ENCODE measurements at places on chromosomes 6 and 20.

- no peaks in the 10 kb centered on the region for H3K27me3 ChIP-seq
- no peaks in the 10 kb centered on the region for H3K4me1 ChIP-seq
- no peak within 1 kb of the TSS for H3K27ac ChIP-seq
- no peaks in the 10 kb centered on the region for H3K36me3 ChIP-seq
- DNase-seq = peak; percentile 68
Measured at GRCh38 chr6:86937219-86938079, at the start of gene HTR1E. Gene HTR1E, plus strand, starts transcription at chr6:86937528. Its CDS starts 77,807 bp downstream, at chr6:87015335.

GRCh38 chr6:34316431-34317171, 67.8 kb upstream of the SMIM29 start:
- DNase-seq = no peak
- no peak overlapping the region for H3K27ac ChIP-seq
- no peaks in the 10 kb centered on the region for H3K27me3 ChIP-seq
- no peak overlapping the region for H3K4me3 ChIP-seq
- H3K36me3 ChIP-seq = no peaks in the 10 kb centered on the region

GRCh38 chr6:85482206-85482904, 32.5 kb downstream of the NT5E start:
- no peak for DNase-seq
- H3K4me3 ChIP-seq = no peak overlapping the region
- no peaks in the 10 kb centered on the region for H3K36me3 ChIP-seq
- no peaks in the 10 kb centered on the region for H3K4me1 ChIP-seq
- H3K27me3 ChIP-seq = no peaks in the 10 kb centered on the region
- peak overlapping the region; percentile 11 for H3K27ac ChIP-seq

GRCh38 chr6:7697432-7697819, 28.5 kb upstream of the BMP6 start:
- H3K4me3 ChIP-seq = no peak overlapping the region
- H3K36me3 ChIP-seq = no peaks in the 10 kb centered on the region
- no peak for DNase-seq
- H3K27ac ChIP-seq = no peak overlapping the region
- no peaks in the 10 kb centered on the region for H3K27me3 ChIP-seq

GRCh38 chr6:37809197-37809543, 10.4 kb upstream of the ZFAND3 start:
- no peaks in the 10 kb centered on the region for H3K36me3 ChIP-seq
- DNase-seq = peak; percentile 44
- peaks cover 3% of the 10 kb centered on the region for H3K4me1 ChIP-seq
- no peak overlapping the region for H3K4me3 ChIP-seq
- H3K27ac ChIP-seq = no peak overlapping the region

GRCh38 chr20:59526242-59527225, 77.8 kb upstream of the PHACTR3 start:
- H3K27me3 ChIP-seq = no peaks in the 10 kb centered on the region
- no peak overlapping the region for H3K27ac ChIP-seq
- no peak for DNase-seq
- H3K4me3 ChIP-seq = no peak overlapping the region
- no peaks in the 10 kb centered on the region for H3K36me3 ChIP-seq

- H3K27ac ChIP-seq = no peak overlapping the region
- H3K27me3 ChIP-seq = no peaks in the 10 kb centered on the region
- no peaks in the 10 kb centered on the region for H3K36me3 ChIP-seq
- DNase-seq = no peak
Measured at GRCh38 chr6:79862711-79863110, 84.6 kb downstream of the ELOVL4 start.

DNA sequence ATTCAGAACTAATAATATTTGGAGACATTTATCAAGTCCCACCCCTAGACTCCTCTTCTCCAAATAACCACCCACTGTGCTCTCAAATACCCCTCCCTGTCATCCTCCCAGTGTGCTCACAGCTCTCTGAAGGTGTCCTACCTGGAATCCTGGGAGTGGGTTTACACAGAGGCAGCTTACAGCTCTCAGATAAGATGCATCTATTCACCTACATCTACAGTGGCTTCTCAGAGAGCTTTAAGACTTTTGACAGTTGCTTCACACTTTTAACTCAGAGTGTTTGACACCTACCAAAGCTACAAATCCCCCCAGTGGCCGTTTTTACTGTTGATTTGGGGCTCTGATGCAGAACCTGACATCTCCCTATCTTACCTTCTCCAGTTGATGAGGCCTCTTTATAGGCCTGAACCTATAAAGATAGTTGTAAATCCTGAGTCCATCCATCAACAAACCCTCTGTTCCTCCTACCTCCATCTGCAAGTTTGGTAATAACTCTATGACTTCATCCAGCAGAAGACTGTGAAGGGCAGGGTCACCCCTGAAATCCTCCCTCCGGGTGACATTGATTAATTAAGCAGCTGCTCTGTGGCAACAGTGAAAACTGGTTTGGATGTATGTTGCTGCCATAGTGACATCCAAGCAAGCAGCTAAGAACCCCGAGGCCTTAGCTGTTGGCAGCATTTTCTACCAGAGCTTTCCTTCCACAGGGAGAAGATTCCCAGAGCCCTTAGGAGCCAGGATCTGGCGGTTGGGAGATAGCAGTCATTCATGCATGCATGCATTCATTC, 226.1 kb upstream of the RREB1 start:
- no peak overlapping the region for H3K4me3 ChIP-seq
- no peak for DNase-seq
- peaks cover under 1% of the 10 kb centered on the region for H3K4me1 ChIP-seq
- no peaks in the 10 kb centered on the region for H3K36me3 ChIP-seq

DNA sequence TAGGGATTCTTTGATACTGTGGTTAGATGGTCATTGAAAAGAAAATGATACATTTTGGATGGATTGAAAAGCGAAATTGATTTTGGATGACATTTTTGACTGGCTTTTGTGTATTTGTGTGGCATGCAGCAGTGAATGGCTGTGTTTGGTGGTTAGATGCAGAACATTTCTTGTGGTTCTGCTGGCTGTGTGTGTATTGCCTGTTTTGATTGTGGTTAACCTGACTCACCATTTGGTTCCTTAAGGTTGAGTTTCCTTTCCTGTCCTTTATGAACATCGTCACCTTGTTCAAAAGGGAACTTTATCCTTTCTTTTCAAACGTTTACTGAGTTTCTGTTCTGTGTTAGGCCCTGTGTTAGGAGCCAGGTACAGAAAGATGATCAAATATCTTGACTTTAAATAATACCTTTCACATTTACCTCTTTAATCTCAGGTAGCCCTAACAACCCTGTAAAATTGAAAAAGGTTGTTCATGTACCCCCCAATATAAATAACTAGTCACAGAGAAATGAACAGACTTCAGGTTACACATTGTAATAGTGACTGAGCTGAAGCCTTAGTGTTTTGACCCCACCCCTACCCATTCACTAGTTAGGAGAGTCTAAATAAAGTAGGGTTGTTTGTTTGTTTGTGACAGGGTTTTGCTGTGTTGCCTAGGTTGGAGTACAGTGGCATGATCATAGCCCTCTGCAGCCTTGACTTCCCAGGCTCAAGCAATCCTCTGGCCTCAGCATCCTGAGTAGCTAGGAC, 23.8 kb downstream of the ANKS1A start:
- no peaks in the 10 kb centered on the region for H3K36me3 ChIP-seq
- no peak overlapping the region for H3K4me3 ChIP-seq
- H3K27ac ChIP-seq = no peak overlapping the region
- no peak for DNase-seq

DNA sequence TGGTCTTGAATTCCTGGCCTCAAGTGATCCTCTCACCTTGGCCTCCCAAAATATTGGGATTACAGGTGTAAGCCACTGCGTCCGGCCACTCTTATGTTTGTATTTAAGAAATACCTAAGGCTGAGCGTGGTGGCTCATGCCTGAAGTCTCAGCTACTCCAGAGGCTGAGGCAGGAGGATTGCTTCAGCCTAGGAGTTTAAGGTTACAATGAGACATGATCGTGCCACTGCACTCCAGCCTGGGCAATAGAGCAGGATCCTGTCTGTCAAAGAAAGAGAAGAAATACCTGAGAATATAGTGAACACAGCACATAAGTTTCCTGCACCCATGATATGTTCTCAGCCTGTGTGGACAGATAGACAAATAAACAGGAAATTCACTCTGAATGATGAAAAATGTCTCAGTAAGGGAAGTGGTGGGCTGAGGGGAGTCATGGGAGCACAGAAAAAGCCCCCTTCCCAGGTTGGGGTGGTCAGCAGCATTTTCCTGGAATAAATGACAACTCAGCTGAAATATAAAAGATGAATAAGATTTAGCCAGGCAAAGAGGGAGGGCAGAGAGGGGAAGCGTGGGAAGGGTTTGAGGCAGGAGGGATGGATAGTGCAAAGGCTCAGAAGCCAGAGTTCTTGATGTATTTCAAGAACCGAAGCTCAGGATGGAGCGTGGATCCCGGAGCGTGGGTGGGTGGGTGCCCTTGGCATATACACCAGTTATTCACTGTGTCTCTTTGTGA, 13.8 kb upstream of the MMP9 start:
- H3K4me3 ChIP-seq = no peak overlapping the region
- no peaks in the 10 kb centered on the region for H3K36me3 ChIP-seq
- no peaks in the 10 kb centered on the region for H3K27me3 ChIP-seq
- no peak for DNase-seq
- no peaks in the 10 kb centered on the region for H3K4me1 ChIP-seq

All from testis (tissue), 5 donors.